ENCODE measurements at places on chromosomes 1 and 21. TPM values are rescaled to one million over a fixed set of nuclear protein-coding genes. Genes with fewer than 3 reads are reported as not detected.

The CA6 gene
- total RNA-seq, result not detected

DNA sequence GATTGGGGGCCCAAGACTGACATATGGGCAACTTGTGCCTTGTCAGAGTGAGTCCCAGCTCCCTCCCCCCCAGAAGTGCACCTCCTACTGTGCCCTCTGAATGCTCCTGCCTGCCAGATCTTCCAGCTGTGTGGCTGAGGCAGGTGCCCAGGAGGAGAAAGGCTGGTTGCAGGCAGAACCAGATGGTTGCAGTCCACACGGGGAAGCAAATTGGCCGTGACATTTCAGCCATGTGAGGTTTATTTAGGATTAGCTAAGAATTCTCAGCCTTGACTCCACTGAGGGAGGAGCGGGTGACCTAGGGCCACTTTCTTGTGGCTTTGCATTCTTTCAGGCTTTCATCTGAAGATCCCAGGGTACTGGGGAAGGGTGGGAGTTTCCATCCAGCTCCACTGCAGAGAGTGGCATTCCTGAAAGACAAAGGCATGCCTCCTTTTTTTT lies 33.8 kb downstream of the PEX14 start:
- ATAC-seq, result peak; percentile 19

- ATAC-seq, result no peak
Measured at GRCh38 chr21:45895778-45896370, 85.7 kb upstream of the COL6A1 start.

GRCh38 chr1:21357161-21357560 lies 66.9 kb upstream of the ECE1 start:
- no peak for ATAC-seq

GRCh38 chr1:109793089-109793485 lies 29.4 kb upstream of the EPS8L3 start:
- no peak for ATAC-seq

GRCh38 chr1:10495952-10496351 lies 21.2 kb downstream of the PEX14 start:
- ATAC-seq, result peak; percentile 94
